H1 (cell line): ENCODE measurements at places on chromosomes 7 and 10.

DNA sequence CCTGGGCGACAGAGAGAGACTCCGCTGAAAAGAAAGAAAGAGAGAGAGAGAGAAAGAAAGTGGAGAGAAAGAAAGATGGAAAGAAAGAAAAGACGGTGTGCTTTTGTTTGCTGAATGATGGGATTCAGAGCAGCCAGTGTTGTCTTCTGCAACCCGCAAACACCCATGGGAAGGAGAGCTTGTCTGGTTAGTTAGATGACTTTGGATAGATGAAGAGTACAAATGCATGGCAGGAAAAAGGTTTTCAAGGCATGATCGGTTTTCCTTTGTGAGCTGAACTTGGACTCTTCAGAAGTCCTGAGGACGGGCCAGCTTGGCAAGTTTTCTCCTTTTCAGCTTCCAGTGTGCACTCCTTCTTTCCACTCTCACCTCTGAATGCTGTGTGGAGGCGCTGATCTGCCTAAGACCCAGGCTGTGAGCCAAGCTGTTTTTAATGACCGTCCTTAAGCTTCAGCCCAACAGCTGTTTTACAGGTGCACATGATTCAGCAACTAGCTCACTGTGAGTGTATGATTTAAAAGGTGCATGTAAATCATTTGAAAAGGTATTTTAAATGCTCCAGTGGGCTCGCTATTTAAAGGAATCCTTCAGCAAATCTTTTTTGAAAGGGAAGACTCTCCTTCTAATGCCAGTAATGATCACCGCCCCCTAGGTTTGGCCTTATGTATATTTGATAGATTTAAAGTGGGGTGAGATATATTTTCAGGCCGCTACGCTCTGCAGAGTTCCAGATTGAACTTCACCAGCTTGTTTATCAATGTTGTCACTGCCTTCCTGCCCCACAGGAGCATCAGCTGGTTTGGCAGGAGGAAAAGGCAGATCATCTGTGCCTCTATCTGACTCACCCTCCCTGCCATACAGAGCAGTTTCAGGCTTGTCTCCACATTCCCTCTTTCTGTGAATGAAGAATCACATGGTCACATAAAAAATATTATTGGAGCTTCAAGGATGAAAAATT, 115.0 kb downstream of the PLXDC2 start:
- DNase-seq = no peak

DNA sequence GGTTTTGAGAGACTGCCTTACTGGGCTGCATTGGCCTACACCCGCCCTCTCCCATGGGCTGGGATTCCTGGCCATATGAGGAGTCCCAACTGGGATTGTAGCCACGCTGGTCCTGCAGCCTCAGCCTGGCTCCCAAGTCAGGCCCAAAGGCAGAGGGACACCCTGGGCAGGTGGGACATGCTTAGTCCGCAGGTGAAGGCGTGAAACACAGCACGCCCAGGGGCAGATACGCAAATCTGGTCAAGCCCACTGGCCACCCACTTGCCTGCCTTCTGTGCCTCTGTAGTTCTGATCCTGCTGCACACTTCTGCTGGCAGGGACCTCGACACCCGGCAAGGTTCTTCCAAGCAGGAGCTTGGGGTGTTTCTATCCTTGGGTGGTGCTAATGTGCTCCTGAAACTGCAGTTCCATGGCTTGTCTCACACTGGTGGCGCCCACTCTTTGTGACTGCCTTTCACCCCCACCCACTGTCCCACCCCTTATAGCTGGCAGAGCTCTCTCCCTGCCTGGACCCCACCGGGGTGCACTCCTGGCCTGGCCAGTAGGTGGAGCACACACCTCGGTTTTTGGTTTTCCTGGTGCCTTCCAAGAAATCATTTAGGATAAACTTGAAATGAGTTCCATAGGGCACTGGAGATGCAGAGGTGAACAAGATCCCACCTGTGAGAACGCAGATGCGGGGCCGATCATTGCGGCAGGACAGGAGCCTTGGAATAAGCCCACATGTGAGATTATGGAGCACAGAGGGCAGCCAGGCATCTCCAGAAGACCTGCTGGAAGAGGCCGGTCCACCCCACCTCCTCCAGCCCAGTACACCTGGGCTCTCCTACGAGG, 47.9 kb downstream of the MKI67 start:
- peak; percentile 88 for DNase-seq

GRCh38 chr7:106216923-106217542, 67.8 kb downstream of the NAMPT start:
- no peak for DNase-seq

DNA sequence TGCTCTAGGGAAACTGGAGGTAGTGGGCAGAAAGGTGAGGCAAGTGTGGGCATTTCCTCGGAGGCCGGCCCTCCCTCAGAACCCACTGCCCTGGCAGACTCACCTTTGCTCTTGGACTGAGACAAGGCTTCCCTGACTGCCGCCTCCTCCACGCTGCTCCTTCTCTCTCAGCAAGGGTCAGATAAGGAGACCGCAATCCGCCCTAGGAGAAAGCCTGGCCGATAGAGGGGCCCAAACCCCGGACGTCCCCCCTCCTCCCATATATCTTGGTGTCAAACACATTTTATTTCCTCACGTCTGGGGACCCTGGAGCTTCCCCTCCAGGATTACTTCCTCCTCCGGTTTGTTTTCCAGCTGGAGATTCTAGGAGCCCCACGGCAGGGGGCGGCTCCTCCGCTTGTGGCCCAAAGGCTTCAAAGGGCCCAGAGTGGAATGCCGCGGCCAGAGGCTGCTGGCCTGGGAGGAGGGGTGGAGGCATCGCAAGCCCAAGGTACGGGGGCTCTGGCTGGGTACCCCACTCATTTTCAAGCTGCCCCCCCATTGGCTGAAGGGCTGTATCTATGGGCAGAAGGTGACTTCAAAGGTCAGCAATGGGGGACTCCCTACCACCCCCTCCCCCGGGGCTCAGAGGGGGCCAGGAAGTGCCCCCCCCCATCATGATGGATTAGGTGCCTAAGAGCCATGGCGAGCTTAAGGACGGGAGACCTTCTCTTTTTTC, 31.7 kb upstream of the LBX1 start:
- DNase-seq = peak; percentile 73

GRCh38 chr7:3103614-3104398, 60.1 kb upstream of the CARD11 start:
- DNase-seq = no peak

GRCh38 chr7:34949361-34949760, 87.9 kb downstream of the DPY19L1 start:
- no peak for DNase-seq

DNA sequence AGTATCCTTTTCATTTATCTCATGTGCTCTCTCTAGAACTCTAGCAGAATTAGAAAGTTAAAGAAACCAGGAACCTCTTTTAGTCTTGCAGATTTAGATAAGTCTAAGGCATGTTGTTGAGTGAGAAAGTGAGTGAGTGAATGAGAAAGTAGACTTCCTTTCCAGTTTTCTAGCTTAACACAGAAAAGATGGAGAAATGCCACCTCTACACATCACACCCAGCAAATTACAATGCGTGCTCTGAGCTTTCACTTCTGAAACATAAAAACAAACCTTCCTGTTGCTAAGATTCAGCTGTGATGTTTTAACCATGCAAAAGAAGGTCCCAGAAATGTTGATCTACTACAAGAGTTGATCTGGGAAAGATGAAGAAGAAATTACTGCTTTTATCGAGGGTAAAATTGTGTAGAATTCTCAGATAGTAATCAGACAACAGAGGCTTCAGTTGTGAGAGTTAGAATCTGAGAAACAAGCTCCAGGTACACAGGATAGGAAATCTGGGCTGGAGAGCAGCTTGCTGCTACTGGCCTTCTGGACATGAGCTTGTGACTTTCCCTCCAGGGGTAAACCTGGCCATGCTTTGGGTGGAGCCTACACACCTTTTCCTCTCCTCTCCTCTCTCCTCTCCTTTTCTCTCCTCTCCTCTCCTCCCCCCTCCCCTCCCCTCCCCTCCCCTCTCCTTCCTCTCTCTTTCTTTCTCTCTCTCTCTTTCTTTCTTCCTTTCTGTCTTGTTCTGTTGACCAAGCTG, 4.6 kb downstream of the CYP3A5 start:
- DNase-seq = no peak
